HuH-7 (cell line): ENCODE measurements at places on chromosomes 1 and 21.

DNA sequence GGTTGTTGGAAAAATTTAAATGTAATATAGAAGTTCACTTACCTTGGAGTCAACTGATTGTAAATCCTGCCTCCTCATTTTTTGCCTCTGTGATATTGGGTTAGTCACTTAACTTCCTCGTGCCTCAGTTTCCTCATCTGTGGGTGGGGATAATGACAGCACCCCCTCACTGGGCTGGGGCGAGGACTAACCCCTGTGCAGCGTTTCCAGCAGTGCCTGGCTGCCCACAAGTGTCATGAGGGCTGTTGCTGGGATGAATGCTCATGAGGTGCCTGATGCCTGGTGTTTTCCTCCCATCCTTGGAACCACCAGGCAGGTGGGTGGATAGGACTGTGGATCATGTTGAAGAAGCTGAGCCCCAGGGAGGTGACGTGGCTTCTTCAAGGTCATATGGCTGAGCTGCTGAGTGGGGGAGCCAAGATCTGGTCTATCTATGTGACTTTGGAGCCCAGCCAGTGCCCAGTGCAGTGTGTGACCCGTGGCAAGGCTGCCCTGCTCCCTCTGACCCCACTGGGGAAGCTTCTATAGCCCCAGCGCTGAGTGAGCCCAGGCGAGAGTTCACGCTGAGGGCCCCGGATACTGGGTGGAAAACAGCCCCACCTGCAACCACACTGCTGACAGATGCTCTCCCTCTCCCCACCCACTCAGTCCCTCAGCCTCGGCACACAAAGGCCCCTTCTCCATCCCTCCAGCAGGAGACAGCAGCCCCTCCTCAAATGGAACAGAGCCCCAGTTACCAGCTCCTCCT lies 446.0 kb downstream of the PTPRU start:
- no peak for DNase-seq

DNA sequence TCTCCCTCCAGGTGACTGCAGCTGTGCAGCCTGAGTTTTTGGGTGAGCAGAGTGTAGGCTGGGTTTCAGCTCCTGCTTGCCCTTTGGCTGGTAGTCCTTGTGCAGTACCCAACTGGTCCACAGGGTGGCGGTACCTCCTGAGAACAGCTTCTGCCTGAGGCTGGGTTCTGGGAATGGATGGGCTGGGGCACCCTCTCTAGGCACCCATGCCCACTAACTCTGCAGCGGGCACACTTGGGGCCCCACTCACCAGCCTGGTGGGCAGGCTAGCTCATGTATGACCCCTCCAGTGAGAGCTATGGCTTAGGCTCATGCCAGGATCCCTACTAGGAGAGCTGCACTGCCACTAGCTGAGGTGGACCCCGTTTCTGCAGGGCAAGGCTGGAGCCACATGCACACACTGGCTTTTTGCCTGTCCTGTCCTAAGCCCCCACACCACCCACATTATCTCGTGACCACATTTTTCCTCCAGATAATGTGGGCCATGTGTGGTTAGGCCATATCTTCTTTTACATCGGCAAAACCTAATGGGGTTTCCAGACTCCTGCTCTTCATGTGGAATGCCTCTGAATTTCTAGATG lies 15.5 kb upstream of the GSTM4 start:
- peak; percentile 71 for DNase-seq

DNA sequence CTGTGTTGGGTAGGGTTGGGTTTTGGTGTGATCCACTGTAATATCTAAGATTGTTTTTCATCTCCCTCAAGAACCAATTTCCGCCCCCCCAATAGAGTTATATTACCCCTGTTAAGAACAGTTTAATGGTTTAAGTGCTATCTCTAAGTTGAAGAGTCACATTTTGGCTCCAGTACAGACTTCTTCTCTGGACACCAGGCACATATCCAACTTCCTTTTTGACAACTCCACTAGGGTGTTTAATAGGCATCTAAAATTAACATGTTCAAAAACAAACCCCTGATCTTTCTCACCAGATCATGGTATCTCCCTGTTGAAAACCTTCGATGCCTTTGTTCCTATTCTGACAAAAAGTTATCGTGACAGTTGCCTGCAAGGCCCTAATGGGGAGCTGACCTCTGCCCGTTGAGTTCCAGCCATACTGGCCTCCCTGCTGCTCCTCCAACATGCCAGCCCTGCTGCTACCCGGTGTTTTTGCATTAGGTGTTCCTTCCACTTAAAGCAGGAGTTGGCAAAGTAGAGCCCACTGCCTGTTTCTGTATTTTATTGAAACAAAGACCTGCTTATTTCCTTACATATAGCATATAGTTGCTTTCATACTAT lies 18.6 kb downstream of the USP24 start:
- DNase-seq, result no peak

DNA sequence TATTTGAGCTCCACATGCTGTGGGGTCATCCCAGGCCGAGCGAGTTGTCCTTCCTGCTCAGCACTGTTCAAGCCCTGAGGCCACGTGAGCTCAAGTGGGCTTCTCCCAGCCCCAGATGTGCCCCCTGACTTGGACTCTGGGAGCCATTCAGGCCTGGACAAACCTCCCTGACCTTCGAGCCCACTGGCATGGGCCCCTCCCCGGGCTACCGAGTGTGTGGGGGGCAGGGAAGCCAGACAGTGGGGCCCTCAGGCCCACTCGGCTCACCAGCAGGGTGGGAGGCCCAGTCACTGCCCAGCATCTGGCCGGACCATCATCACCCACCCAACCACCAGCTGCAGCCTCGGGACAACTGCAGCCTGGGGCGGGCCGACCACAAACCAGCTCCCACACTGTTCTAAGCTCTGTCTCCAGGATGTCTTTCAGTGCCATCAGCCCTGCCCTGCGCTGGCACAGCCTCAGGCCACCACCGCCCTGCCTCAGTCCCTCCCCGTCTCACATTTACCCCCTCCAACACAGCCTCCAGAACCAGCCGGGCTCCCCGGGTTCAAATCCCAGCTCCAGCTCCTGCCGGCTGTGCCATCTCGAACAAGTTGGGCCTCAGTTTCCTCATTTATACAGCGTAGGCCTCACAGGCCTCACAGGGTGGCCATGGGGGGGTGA lies 20.9 kb upstream of the PLEKHG5 start:
- DNase-seq, result peak; percentile 11

DNA sequence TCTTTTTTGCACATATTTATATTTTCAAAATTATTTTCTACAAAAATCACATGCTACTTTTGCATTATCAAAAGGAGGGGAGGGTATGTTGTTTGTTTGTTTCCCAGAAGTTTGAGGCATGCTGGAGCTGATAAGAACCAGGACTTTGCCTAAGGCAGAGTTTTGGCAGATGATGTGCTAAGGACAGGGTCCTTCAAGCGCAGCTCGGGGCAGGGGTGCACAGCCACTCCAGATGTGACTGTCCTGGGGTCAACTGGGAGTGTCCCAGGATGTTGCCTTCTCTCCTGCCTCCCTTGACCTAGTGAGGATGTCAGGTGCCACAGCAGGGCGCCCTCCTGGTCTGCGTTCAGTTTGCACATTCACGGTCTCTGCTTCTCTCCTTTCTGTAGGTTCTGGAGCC lies 42.6 kb upstream of the SRRM1 start:
- DNase-seq, result no peak

- DNase-seq, result no peak
Observed at GRCh38 chr1:17755120-17755519, at the start of gene ACTL8. ACTL8 (plus strand) TSS chr1:17755333; CDS start chr1:17823009, 67,676 bp downstream.

DNA sequence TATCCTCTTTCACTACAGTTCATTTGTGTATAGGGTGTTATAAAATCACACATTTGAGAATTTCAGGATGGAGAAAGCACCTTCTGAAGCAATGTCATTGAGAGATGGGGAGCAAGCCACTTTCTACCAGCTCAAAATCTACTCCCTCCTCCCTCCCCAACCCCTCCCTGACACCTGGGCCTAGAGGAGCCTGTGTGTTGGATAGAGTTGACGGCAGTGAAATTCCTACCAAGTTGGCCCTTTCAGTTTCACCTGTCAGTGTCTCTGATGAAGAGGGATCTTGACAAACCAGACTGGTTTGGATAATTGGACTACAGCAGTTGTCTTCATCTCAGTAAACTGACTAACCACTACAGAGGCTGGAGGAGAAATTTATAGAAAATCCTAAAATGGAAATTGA lies 125.0 kb upstream of the HOOK1 start:
- no peak for DNase-seq

DNA sequence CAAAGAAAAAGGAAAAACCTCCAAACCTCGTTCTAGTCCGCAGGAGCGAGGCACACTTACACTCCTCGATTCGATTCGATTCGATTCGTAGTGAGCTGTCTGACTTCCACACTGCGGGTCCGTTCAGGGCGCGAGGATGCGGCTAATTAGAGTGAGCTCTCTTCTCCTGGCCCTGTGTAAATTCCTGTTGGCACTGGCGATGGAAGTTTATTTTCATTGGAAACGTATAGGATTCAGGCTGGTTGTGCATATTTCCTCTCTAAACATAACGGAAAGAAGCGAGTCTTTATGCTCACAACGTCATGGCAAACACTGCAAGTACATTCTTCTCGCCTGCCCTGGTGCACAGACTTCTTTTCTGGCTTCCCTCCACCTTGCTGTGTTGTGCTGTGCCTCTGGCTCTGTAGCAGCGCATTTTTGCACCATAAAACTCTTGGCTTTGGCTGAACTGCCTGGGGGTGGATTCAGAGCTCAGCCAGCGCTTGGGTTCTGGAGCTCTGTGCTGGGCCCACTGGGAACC lies 2.7 kb downstream of the HUNK start:
- DNase-seq, result no peak

DNA sequence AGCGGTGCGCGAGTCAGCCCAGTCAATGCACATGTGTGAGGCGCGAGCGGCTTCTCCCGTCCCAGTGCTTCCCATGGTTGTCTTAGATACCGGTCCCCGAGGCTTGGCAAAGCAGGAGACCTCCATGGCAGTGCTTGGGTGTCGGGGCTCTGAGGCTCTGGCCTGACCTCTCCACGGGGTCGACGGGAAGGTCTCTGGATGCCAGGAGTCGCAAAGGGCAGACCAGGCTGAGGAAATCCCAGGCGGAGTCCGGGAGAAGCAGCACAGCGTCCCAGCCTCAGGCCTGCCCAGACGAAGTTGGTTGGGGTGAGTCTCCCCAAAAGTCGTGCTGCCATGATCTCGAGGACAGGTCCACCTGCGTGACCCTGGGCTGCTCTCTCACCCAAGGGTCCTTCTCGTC lies 3881.6 kb downstream of the SRGAP2C start:
- no peak for DNase-seq

DNA sequence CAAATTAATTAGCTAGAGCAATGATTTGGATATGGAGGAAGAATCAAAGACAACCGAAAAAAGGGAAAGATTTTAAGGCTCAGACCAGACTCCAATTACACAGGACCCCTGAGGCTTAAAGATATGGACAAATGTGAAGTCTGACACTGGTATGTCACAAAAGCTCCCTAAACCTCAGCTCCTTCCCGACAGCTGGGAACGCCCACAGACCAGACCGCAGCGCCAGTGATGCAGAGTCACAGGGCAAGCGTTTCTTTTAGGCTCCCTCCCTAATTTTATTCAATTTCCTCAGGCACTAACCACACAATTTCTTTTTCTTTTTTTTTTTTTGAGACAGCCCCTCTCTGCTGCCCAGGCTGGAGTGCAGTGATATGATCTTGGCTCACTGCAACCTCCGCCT lies 40.2 kb downstream of the NID1 start:
- DNase-seq, result no peak

GRCh38 chr1:152043870-152044269 lies 7.1 kb upstream of the S100A11 start:
- no peak for DNase-seq

DNA sequence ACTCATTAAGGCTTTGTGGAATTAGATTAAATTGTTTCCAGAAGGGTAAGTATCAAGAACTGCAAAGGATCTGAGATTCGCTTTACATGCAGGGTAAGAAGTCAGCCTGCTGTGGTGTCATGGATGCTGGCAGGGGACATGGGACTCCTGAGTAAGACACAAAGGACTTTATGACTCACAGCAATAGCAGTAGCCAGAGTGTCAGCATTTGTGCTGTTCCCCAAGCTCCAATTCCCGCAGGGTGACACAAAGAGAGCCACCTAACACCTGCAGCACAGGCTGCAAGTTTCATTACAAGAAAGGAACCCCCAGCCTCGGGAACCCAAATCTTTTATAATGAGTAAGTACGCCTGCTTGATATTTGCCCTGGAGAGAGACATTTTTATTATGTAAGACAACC lies 298.1 kb upstream of the POU3F1 start:
- DNase-seq, result no peak

GRCh38 chr1:94970783-94971182 lies 43.9 kb upstream of the CNN3 start:
- DNase-seq, result no peak

DNA sequence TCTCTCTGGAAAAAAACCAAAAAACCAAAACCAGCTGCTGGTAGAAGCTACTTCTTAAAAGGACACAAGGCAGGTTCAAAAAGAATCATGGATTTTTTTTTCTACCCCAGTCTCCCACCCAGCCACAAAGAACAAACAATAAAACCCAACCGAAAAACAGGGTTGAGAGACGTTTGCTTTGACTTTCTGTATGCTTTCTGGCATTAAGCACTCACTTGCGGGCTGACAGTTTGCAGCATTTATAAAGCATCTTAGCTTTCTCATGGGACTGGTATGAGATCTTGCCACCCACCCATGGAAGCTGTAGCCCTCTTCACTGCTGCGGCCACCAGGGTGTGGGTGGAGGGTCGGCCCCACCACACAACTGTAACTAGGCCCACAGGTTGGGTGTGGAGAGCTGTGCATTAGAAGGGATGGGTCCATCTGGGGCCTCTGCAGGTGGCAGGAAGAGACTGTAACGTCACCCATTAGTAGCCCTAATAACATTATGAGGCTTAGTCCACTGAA lies 165.7 kb downstream of the RHOU start:
- no peak for DNase-seq

GRCh38 chr1:1390675-1391074 lies 8.5 kb downstream of the CCNL2 start:
- DNase-seq, result no peak

DNA sequence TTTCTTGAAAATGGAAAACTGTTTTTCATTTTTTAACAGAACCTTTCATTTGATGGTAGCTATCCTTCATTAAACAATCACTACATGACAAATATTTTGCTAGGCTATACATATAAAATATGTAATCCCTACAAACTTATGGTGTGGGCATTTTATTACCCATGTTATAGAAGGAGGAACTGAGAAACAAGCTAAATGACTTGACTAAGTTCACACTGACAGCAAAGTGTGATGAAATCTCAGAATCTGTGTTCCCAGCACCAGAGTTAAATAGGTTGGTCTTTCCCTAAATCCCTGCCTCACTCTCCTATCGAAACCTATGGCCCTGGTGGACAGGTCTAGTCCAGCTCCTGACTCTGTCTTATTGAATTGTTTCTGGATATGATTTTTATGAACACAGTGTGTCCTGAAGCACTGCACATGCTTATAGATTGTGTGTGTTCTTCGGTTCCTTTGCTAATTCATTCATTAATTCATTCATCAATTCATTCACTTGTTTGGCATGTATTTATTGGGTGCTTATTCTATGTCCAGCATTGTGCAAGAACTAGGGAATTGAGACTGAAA lies 301.0 kb downstream of the GRIK1 start:
- no peak for DNase-seq
